Stimulated activated CD8-positive, alpha-beta memory T cell treated with anti-CD3 and anti-CD28 coated beads, Interleukin-15, amount 100 ng/mL, for 24 hours (primary cell): ENCODE measurements at places on chromosomes 7 and 10.

GRCh38 chr7:5679813-5680473 is 101.5 kb downstream of the RNF216 start:
- no peak for DNase-seq

GRCh38 chr10:21510241-21511094 is 15.0 kb downstream of the SKIDA1 start:
- no peak for DNase-seq

DNA sequence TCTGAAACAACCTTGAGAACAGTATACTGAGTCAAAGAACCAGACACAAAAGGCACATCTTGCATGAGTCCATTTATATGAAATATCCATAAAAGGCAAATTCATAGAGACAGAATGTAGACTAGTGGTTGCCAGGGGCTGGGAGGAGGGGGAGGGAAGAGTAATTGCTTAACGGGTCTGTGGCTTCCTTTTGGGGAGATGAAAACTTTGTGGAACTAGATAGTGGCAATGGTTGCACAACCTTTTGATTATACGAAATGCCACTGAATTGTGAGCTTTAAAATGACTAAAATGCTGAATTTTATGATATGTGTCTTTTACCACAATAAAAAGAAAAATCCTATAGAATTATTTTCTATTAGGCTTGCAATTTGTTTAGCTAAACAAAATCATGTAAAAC is 16.8 kb downstream of the ADRB1 start:
- no peak for DNase-seq

GRCh38 chr10:71502190-71502589 is 105.5 kb downstream of the CDH23 start:
- DNase-seq: no peak

- DNase-seq: no peak
Measured at GRCh38 chr10:86415583-86415982, 49.0 kb upstream of the GRID1 start.

- DNase-seq: no peak
Measured at GRCh38 chr7:101575721-101576120, 53.4 kb downstream of the MYL10 start.

GRCh38 chr7:128921866-128922440 is 11.4 kb upstream of the KCP start:
- DNase-seq: no peak

GRCh38 chr10:818010-818409 is 113.5 kb downstream of the LARP4B start:
- no peak for DNase-seq

DNA sequence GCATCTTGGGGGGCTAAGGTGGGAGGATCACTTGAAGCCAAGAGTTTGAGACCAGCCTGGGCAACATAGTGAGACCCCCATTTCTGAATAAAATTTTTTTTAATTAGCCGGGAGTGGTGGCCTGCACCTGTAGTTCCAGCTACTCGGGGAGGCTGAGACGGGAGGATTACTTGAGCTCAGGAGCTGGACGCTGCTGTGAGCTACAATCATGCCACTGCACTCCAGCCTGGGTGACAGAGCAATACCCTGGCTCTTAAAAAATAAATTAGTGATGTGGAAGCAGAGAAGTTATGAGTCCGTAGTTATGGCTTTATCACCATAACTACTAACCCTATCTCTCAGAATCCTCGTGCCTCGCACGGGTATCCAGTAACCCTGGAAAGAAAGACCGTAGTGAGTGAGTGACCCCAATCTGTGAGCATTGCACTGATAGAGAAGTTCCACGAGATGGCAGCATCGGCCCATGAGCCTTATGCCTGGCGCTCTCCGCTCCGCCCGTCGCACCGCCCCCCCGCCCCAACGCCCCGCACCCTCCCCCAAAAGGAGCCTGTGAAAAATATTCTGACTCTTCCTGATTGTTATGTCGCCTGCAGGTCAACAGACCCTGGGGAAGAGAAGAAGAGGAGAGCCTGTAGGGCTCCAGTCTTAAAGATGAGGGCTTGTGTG is 4.9 kb upstream of the SLC29A3 start:
- no peak for DNase-seq

DNA sequence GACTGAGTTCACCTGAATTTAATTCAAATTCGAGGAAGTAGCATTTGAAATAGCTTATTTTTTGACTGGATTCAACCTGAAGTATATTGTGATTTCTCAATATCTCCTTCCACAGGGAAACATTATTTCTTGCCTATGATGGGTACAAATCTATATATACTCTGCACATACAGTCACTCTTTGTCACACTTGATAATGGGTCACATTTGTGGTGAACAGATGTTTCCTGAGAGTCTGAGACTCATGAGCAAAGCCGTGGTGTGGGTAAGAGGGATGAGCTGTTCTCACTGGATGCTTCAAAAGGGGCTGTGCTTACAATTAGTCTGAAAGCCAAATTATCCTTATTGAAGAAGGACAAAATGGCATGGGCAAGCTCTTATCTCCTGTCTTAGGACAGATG is 18.0 kb upstream of the TBXAS1 start:
- no peak for DNase-seq

- no peak for DNase-seq
Measured at GRCh38 chr7:112509402-112509801, 28.6 kb downstream of the LSMEM1 start.

GRCh38 chr10:1294748-1295147 is 238.6 kb downstream of the WDR37 start:
- no peak for DNase-seq

DNA sequence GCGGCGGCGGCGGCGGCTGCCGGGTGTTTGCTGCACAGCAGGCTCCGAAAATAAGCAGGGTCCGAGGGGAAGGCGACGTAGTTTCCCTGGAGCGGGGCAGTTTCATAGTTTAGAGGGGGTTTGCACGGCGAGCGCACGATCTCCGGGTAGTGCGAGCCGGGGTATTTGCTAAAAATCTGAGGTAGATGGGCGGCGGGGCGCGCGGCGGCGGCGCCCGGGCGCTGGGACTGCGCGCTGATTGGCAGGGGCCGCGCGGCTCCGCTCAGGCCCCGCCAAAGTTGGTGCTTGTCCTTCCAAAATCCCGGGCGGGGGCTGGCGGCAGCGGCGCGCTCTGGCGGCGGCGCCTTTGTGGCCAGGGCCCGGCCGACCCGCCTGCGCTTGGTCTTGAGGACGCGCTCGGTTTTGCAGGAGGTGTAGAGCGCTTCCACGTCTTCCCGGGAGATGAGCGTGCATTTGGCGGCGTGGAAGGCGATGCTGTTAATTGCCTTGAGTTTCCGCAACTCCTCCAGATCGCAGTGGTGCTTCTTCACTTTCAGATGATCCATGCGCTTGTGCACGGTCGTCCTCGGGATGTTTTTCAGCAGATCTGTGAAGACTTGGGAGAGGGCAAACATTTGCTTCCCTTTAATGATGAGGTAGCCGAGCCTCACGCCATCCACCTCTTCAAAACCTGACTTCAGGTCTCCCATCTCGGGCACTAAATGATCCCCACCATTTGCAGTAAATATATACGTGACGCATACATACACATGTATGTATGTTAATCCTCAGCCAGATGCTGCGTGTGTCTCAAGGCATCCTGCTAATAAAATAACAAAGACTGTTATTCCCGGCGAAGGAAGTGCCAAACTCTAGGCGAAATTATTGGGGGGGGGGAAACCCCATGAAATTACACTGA is 8.1 kb downstream of the SKIDA1 start:
- no peak for DNase-seq

GRCh38 chr7:152896217-152896616 is 136.7 kb downstream of the ACTR3B start:
- no peak for DNase-seq

GRCh38 chr7:158526531-158526930 is 61.1 kb downstream of the PTPRN2 start:
- DNase-seq: no peak

DNA sequence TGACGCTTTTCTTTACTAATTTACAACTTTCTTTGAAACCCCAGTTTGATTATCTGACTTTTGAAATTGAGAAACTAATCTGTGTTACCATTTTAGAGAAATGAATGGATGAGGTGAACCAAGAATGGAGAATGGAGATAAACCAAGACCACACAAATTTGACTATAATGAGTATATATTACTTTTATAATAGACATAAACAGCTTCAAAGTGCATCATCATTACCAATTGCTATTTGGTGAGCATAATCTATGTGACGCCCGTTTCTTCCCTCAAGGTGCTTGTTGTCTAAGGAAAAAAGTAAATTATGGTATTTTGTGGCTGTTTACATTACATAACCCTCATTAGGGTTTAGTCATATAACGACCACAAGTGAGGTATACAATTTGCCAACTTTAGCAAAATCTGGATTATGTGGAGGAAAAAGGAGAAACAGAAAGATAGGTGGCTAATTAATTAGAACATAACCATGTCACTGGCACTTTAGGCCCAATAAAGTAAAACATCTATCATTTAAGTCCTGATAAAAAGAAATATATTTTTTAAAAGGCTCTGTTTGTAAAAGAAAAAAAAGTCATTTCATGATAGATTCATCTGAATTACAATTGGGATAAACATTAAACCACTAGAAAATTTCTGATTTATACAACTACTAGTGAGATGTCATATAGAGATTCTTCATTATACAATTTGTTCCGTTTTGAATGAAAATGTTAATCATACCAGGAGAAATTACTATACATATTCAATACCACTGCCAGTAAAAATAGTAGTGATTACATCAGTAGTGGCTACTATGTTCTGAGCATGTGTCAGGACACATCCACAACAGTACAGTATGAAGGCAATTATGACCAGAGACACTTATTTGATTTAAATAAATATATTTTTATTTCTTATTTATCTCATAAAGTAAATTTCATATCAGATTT is 118.2 kb upstream of the FAM133B start:
- no peak for DNase-seq
